ENCODE measurements at places on chromosomes 7 and 10. TPM values are rescaled to one million over a fixed set of nuclear protein-coding genes. Genes with fewer than 3 reads are reported as not detected.
A peak's percentile ranks its signal among the peaks of the same experiment; 100 is the strongest.

AKR1B1 gene
- 112 TPM for polyA plus RNA-seq

GRCh38 chr7:84705706-84706105 lies 481.1 kb downstream of the SEMA3D start:
- no peaks in the 10 kb centered on the region for H3K27me3 ChIP-seq
- H3K36me3 ChIP-seq: no peaks in the 10 kb centered on the region
- H3K4me1 ChIP-seq: no peaks in the 10 kb centered on the region

DNA sequence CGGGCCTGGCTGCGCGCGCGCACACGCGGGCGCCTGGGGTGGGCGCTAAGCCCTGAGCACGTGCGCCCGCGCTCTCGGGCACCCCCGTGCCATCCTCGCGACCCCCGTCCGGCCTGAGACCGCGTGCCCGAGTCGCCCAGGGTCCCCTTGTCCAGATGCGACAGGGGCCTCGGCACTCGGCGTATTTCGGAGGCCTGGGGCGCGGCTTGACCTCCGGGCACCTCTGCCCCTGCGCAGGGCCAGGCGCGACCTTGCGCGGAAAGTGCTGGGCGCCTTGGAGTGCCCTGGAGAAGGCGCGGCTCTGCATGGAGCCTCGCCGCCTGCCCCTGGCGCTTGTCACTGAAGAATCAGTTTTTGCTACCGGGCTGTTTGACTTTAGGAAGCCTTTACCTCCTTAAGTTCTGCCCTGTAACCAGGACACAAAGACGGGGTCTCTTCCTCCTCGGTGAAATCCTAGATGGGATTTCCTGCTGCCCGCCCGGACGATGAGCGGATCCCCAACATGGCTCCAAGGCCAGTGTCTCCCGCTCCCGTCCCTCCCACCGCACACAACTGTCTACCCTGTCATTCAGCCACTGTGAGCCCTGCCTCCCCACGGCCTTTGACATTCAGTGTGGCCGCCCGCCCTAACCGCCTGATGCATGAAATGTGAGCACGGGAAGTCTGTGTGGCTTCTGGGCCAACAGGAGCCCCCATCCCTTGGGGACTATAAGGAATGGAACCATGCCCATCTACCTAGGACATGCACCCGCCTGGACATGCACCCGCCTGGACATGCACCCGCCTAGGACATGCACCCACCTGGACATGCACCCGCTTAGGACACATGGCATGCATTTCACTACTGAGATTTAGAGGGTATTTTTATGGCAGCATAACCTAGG lies 1.1 kb upstream of the STK32C start:
- H3K27ac ChIP-seq: peak overlapping the region; percentile 87
- H3K27me3 ChIP-seq: peaks cover 25% of the 10 kb centered on the region
- H3K4me3 ChIP-seq: peak overlapping the region; percentile 95
- peaks cover 6% of the 10 kb centered on the region for H3K4me1 ChIP-seq
- no peaks in the 10 kb centered on the region for H3K36me3 ChIP-seq

DNA sequence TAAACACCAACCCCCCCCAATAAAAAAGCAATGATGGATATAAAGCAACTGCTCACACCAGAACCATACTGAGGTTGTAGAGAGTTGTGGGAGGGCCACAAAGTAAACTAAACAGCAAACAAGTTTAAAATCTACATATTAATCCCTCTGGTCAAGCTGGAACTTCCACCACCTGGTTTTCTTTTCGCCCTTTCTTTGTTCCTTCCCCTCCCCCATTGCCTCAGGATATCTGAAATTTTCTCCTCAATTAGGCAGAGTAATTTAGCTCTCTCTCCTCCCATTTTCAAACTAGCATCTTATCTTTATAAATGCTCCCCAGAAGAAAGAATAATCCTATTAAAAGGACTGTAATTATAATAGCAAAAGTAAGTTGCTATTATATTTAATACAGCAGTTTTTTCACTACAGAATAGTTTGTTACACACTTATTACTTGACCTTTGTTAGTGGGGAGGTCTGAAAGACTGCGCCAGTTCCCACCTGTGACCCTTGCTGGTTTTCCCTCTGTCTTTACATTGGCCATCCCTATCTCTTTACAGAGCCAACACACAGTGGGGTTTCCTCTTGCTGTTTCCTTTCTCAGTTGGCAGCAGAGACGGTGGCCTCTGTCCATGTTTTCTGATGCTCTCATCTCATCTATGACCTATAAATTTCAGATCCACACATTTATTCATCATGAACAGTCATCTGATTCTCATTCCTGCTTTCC lies 235.4 kb downstream of the RNLS start:
- no peak overlapping the region for H3K4me3 ChIP-seq
- no peak for DNase-seq
- H3K27ac ChIP-seq: no peak overlapping the region
- H3K27me3 ChIP-seq: no peaks in the 10 kb centered on the region
- peaks cover 30% of the 10 kb centered on the region for H3K4me1 ChIP-seq

DNA sequence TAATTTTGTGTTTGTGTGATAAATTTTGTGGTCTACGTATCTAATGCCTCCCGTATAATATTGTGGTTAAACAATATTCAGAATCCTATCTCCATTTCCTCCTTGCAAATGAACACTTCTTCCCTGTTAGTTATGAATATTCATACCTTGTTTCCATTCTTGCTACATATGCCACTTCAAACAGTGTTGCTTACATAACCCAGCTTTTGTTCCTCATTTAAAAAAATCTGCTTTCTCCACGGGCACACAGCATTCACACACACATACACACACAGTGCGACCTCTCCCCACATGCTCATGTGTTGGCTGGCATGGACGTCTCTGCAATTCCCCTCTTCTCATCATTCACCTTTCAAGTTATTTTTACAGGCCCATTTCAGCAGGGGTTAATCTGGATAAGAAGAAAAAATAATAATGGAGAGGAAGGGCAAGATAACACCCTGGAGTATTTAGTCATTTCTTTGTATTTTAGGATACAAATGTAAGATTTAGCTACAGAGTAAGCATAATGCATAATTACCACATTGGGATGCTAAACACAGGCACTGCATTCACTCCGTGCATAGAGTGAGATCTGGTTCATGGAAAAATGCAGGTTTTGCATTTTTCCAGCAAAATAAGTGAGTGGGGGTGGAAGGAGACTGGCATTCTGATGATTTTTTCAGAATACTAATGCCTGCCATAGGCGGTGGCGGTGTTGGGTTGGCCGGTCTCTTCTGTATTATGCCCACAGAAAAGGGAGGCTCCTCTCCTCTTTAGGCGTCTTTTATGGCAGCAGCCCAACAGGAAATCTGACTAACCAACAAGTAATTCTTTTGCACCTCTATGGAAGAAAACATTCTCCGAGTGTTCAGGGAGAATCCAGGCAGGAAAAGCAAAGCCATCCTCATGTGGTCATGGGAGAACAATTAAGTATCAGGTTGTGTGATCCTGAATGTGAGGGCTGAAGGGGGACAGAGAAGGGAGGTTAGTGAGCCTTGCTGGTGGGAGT lies 31.7 kb upstream of the ELMO1 start:
- H3K36me3 ChIP-seq: no peaks in the 10 kb centered on the region
- H3K27me3 ChIP-seq: no peaks in the 10 kb centered on the region
- H3K4me3 ChIP-seq: no peak overlapping the region

DNA sequence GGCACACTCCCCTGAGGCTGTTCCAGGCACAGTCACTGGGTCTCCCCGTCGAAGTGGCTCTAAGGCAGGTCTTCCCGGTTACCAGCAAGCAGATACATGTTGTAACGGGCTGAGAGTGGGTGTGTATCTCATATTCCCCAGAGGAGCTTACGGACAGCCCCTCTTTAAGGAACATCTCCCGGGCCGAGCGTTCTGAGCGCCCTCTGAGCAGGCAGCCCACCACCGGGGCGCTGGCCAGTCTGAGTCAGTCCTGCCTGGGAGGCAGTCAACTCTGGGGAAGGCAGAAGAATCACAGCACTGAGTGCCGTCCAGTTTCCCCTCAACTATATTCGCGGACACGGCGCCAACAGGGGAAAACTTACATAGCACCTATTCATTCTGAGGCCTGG lies 117.4 kb downstream of the LHPP start:
- H3K27me3 ChIP-seq: no peaks in the 10 kb centered on the region
- no peak overlapping the region for H3K27ac ChIP-seq
- H3K4me1 ChIP-seq: no peaks in the 10 kb centered on the region
- H3K4me3 ChIP-seq: no peak overlapping the region
- peak; percentile 58 for DNase-seq

NPC1L1 gene
- 0.02 TPM for polyA plus RNA-seq

FEZF1 gene
- not detected for polyA plus RNA-seq

Data from spleen (tissue), 13 donors.